NCI-H510A (cell line): ENCODE measurements at places on chromosomes 5 and 9.

GRCh38 chr9:114300153-114300845, 22.6 kb upstream of the ORM1 start:
- DNase-seq, result no peak

DNA sequence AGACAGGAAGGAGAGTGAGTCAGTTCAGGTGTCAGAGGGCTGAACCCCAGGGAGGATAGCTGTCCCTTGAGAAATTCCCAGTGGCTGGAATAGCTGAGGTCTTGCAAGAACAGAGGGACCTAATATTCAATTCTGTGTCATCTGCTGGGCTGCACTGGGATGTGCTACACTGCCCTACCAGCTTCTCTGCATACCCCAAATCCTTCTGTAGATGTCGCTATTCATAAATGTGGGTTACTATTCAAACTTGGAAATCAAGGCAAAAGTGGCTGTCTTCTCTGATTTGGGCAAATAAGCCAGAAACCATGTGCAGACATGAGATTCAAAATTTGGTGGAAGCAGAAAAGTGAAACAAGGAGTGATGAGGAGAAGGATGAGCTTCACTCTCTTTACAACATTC, 16.3 kb downstream of the TNFSF8 start:
- DNase-seq, result no peak

DNA sequence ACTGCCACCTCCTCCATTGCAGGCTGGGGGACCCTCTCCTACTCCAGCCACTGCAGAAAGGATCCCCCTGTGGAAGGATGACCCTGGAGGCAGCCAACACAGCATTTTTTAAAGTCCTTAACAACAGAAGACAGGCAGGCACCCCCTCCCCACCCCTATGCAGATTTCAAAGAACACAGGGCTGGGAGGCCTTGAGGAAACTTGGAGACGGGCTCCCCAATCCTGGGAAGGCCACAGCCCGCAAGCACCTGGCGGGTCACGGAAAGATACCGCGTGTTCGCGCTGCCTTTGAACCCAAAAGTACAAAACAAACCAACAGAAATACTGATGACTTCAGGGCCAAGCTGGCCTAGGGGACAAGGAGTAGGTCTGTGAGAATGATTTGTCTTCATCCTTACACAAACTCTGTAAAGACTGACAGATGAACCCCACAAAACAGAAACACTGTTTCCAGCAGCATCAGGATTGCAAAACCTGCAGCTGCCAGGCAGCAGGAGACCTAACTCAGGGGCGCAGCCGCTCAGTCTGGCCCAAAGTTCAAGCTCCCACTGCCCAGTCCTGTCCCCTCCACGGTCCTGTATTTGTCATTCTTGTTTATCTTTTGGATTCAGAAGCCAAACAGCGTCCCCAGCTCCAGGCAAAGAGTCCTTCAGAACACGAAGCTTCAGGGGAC, 13.8 kb downstream of the VAV2 start:
- DNase-seq, result no peak

GRCh38 chr5:161093100-161093499, 241.1 kb upstream of the ATP10B start:
- no peak for DNase-seq

GRCh38 chr5:164763206-164763605, 1257.8 kb downstream of the MAT2B start:
- DNase-seq, result no peak

DNA sequence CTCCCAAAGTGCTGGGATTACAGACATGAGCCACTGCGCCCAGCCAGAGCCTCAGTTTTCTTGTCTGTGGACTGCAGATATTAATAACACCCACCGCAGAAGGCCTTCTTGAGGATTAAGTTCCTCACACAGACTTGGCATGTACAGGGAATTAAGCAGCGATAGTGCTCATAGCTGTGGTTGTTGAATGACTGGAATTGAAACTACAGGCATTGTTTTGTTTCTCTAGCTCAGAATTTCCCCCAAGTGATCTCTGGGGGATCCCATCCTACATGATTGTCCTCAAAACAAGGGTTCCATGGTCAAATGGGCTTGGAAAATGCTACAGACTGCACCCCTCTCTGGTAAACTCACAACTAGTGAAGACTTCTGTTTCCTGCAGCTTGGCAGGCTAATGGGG, 44.2 kb upstream of the TDRD7 start:
- DNase-seq, result no peak

GRCh38 chr9:20315677-20316076, 306.6 kb downstream of the MLLT3 start:
- DNase-seq, result no peak

DNA sequence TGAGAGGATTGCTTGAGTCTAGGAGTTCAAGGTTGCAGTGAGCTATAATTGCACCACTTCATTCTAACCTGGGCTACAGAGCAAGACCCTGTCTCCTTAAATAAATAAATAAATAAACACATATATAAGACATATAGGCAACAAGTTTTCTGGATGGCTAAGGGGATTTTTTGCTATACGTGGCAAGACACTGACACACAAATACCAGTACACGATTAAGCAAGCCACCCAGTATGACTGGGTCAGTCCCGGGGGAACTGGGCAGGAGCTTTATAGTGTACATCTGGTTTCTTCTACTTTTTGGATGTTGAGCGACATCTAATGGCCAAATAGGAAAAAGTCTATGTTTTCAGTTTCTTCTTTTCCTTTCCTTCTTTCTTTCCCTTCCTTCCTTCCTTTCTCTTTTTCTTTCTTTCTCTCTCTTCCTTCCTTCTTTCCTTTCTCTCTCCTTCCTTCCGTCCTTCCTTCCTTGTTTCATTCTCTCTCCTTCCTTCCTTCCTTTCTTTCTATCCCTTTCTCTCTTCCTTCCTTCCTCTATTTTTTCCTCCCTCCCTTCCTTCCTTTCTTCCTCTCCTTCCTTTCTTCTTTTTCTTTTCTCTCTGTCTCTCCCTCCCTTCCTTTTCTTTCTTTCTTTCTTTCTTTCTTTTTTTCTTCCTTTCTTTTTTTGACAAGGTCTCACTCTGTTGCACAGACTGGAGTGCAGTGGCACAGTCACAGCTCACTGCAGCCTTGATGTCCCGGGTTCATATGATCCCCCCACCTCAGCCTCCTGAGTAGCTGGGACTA, 47.0 kb upstream of the PLIN2 start:
- DNase-seq, result no peak

- DNase-seq, result no peak
These were observed 500.9 kb downstream of the EFNA5 start for GRCh38 chr5:107169867-107170266.

DNA sequence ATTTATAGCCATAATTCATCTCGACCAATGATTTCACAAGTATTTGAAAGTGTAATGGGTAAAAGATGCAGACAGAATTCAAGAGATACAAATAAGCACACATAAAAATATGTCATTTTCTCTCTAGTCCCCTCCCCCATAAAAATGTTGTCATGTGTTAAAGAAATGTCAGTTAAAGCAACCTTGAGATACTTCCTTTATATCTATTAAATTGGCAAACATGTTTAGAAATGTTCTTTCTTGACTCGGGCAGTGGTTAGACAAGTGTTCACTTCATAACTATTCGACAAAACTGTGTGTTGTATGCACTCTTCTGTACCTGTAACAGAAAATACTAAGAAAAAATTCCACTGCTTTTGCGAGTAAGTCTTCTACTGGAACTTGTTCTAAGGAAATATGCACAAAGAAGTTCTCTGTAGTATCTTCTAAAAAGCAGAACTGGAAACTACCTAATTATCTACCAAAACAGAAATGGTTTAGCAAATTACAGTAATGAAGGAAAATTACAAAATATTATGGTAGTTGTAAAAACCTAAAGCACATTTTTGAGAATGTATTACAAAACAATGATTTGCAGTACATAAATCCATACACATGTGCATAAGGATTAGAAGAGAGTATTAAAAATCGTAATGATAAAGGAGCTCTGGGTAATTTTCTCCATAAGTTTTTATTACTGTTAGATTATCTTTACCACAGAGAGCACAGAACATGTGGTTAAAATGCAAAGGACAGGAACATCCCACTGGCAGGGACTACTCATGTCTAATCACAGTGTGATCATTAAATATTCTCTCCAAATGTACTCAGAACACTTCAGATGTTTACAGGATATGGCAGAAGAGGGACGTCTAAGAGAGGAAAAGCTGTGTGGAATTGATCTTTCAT, 35.9 kb downstream of the FBXW2 start:
- no peak for DNase-seq

DNA sequence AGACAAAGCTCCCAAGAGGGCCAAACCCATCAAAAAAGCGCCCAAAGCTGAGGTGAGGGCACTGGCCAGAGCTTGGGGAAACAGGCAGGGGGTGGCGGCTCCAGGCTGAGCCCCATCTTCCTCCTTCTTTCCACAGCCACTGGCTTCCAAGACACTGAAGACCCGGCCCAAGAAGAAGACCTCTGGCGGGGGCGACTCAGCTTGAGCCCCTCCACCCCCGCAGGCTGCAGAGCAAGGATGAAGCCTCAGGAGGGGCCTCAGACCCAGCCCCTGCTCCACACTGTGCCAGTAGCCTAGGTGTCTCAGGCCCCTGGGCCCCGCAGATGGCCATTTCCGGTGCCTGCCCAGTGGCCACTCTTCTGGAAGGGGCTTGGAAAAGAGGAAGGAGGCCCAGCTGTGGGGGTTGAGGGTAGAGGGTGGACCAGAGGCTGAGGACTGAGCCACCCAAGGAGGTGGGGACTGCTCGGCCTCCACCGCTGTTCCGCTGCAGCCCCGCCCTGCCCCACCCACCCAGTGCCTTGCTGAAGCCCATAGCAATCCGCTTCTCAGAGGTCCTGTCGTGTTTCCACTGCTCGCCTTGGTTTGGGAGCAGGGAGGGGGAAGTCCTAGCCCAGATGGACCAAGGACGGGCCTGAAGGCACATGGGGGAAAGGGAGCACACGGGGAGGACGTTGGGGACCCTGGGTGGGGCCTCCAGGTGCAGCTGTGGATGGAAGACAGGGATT, 6.9 kb downstream of the REEP2 start:
- no peak for DNase-seq

DNA sequence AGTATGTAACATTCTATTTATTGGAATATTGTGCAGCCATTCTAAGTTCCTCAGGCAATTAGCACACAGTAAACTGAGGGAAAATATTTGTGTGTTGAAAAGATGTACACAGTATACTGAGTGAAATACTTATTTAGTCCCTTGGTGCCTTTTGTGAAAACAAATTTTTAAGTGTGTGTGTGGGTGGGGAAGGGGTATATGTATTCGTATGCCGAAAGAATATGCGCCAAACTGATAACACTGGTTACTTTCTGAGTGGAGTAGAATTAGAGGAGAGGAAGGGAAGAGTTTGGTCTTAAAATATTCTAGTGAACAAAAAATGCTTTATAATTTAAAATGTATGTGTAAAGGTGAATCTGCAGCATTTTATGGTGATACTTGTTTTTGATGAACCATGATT, 3.1 kb downstream of the DCP2 start:
- no peak for DNase-seq

DNA sequence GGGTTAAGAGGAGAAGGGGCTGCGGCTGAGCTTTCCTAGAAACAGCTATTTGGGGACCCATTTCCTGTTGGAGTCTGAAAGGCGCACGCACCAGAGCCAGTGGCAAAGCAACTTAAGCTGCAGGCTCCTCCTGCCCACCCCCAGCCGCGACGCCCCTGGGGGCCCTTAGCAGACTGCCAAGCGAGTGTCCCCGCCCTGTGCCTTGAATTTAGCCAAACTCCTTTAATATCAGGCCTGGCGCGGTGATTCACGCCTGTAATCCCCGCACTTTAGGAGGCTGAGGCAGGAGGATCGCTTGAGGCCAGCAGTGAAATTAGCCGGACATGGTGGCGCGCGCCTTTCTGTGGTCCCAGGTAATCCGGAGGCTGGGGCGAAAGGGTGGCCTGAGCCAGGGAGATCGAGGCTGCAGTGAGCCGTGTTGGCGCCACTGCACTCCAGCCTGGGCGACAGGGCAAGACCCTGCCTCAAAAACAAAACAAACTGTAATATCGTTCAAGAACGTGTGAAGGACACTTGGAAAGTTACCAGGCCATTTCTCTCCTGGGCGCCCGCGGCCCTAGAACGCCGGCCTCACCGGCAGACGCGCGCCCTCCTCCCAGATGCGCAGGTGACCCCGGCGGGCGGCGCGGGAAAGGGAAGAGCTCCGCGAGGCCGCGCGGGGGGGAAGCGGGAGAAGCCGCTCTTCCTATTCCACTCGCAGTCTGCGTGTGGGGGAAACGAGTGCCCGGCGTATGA, 1.0 kb upstream of the F2R start:
- DNase-seq, result no peak

- no peak for DNase-seq
These were observed 3.4 kb downstream of the LMNB1 start for GRCh38 chr5:126780165-126780827.

- no peak for DNase-seq
These were observed 4.0 kb upstream of the ADAMTS16 start for GRCh38 chr5:5135957-5136676.
